ENCODE measurements at places on chromosomes 6 and 20.

DNA sequence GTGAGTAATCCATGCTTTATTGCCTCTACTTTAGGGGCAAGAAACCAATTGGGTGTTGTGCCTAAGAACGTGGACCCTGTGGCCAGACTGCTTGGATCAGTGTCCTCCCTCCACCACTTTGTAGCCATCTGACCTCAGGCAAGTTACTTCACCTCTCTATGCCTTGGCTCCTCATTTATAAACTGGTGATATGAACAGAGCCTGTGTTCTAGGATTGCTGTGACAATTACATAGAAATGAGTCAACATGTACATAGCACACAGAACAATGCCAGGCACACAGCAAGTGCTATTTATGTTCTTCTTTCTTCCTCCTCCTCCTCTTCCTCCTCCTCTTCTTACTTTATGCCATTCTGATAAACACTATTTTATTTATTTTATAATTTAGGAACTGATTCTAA, 339.4 kb downstream of the CD83 start:
- DNase-seq = no peak

- no peak for DNase-seq
Observed at GRCh38 chr6:95686895-95687294, 109.6 kb downstream of the MANEA start.

DNA sequence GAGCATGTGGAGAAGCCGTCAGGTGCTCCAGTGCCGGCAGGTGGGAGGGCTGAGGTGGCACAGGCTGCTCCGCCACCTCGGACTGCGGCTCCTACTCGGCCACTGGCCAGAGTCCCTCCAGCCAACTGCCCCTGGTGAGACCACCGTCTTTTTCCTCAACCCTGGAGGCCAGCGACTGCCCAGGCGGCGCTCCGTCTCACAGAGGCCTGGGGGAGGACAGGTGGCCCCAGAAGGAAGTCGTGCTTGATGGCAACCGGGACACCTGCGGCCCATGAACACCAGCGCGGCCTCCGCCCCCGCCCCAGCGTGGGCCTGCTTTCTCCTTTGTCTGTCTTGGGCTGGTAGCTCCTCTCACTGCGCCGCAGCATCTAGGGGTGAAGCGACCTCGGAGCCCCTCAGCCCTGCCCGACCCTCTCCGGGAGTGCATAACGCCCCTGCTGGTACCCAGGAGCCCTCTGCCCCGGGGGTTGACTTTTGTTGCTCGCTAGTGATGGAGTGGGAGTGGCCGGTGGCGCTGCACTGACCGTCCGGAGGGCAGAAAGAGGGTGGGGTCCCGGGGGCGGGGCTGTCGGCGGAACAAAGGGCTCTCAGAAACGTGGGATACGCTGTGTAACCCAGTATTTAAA, 706 bp upstream of the TUBB2B start:
- DNase-seq = no peak

- no peak for DNase-seq
Observed at GRCh38 chr6:70282919-70283461, 19.9 kb downstream of the COL9A1 start.

DNA sequence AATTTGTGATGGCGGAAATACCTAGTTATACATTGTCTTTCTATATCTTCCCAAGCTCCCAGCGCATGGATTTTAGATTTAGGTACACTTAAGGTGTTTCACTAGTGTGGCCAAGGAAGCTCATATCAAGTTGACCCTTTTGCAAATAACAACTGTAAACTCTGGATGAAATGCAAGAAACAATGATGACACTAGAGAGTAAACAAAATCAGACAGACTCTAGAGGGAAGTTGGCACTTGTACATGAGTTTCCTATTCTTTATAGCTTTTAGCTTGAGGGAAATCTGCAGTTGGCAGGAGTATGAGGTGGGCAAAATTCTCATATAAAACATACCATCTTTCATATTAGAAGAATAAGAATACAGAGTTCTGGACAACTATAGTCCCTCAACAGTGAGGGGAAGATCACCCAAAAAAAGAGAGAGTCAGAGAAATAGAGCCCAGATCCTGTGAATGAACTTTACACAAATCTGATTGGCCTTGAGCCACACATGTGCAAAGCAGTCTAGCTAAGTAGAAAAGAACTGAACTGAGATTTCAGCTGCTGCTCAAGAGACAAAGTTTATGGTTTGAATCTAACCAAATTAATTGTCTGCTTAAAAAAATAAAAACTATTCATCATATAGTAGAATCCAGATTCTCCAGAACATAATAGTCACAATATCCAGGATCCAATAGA, 26.1 kb downstream of the TXLNB start:
- DNase-seq = no peak

DNA sequence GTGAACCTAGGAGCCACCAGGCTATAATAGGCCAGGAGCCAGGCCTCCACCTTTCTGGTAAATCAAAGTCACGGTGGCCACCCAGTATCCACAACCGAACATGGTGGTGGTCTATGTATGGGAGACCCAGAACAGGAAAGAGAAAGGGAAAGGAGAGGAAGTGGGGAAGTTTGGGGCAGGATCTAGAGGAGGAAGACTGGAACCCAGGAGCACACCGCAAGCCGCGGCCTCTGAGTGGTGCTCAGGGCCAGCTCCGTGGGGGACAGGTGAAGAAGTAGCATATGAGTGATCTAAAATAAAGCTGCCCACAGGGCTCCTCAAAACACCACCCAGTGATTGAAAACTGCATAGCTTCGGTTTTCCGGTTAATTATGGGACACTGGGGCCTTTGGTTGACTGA, 214.8 kb downstream of the ZDHHC14 start:
- no peak for DNase-seq
